BJ (cell line): ENCODE measurements at places on chromosomes 6 and 20. TPM values are rescaled to one million over a fixed set of nuclear protein-coding genes. Genes with fewer than 3 reads are reported as not detected.

ZNF337 gene
- polyA plus RNA-seq, result 8.2 and 10.9 TPM in 2 replicates

RAD21L1 gene
- polyA plus RNA-seq, result 0.06 and 0.18 TPM in 2 replicates

DACT2 gene
- polyA plus RNA-seq, result not detected in 2 replicates

ID1 gene
- 126 and 135 TPM in 2 replicates for polyA plus RNA-seq

RPN2 gene
- polyA plus RNA-seq, result 647 and 834 TPM in 2 replicates

ADRM1 gene
- 81.5 and 115 TPM in 2 replicates for polyA plus RNA-seq

ARFGEF3 gene
- polyA plus RNA-seq, result 0.27 and 0.36 TPM in 2 replicates

HCK gene
- 0.05 TPM in 1 of 2 replicates, not detected in the other for polyA plus RNA-seq

TSHZ2 gene
- polyA plus RNA-seq, result not detected in 2 replicates

CFAP61 gene
- not detected in 2 replicates for polyA plus RNA-seq

LY6G6F gene
- polyA plus RNA-seq, result not detected in 2 replicates

TBXT gene
- polyA plus RNA-seq, result not detected in 2 replicates

SCGN gene
- not detected in 2 replicates for polyA plus RNA-seq

SAMD10 gene
- 0.88 and 1.4 TPM in 2 replicates for polyA plus RNA-seq

DLL1 gene
- polyA plus RNA-seq, result 0.29 and 0.53 TPM in 2 replicates

CST2 gene
- not detected in 2 replicates for polyA plus RNA-seq

GSTA2 gene
- not detected in 2 replicates for polyA plus RNA-seq

CCDC167 gene
- polyA plus RNA-seq, result 31.8 and 34.4 TPM in 2 replicates

FOXC1 gene
- 7.6 and 7.8 TPM in 2 replicates for polyA plus RNA-seq

MKKS gene
- polyA plus RNA-seq, result 8.0 and 15.2 TPM in 2 replicates

SAMD3 gene
- 0.40 and 0.48 TPM in 2 replicates for polyA plus RNA-seq

KHDC1 gene
- polyA plus RNA-seq, result 7.7 and 8.0 TPM in 2 replicates

RSPO4 gene
- 0.32 and 0.52 TPM in 2 replicates for polyA plus RNA-seq

WFDC5 gene
- polyA plus RNA-seq, result not detected in 2 replicates

BICRAL gene
- polyA plus RNA-seq, result 7.4 and 8.6 TPM in 2 replicates

PLN gene
- polyA plus RNA-seq, result 0.05 and 0.10 TPM in 2 replicates

KIF13A gene
- polyA plus RNA-seq, result 41.4 and 47.9 TPM in 2 replicates
